OCI-M1 (cell line): ENCODE measurements at places on chromosomes 2 and 18.

DNA sequence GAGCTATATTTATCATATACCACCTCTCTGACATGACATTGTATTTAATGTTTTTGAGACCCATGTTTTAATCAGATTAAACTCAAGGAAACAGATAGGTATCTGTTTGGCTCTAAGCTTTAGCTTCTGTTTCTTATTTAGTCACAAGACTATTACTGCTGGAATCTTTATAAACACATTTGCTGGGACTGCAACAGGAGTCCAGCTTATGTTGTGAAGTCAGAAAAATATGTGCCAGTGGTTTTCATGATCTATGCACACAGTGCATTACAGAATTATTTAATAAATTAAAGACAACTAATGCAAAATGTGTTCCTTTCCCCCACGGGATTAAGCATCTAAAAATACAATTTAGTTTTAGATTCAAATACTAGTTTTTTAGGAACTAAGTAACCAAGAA lies 338.9 kb downstream of the ZEB2 start:
- DNase-seq, result no peak

- DNase-seq, result no peak
These were observed 66.7 kb downstream of the TPGS2 start for GRCh38 chr18:36762074-36762473.

- no peak for DNase-seq
These were observed 9.7 kb upstream of the ATP6V1B1 start for GRCh38 chr2:70926042-70926441.

- no peak for DNase-seq
These were observed at the start of gene XDH for GRCh38 chr2:31414601-31415241. Gene XDH, minus strand, starts transcription at chr2:31414742. Its CDS starts 76 bp downstream, at chr2:31414666.

DNA sequence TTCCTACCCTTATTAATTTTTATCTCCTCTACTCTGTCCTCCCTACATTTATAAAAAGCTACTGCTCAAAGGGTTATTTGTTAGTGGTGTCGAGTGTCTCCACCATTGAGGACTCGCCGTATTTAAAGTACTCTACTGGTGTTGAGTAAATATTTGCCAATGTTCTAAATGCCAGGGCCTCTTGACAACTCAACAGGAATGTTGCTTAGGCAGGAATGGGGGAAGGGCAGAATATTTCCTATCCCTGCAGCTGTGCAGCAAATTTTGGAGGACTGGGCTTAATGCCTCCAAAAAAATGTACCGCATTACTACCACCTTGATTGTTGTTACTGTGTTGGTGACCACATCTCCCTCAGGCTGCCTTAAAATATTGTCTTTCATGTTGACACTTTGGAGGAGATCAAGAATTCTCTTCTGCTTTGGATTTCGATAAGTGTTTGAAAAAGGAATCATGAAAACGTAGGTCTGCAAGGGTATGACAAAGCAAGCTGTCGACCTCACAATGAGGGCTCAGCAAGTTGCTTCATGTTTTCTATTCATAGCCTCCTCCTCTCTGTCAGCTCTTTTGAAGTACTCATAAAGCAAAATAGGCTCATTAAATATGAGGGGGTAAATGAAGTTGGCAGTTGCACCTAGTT lies 84.3 kb downstream of the EFEMP1 start:
- no peak for DNase-seq

DNA sequence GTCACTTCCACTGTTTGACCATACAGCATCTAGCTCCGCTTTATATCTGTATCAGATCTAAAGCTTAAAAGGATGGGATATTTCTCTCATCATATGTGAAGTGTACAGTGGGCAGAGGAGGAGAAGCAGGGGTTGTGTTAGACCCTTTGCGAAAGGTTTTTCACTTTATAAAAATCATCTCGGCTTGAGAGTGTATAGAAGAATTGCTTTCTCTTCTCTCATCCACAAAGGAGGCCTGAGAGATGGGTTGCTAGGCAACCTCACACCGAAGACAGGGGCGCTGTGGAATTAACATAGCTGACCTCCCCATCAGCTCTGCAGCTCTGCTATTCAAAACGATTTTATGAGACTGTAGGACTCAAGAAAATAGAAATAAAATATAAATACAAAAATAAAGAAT lies 70.2 kb upstream of the GALNT3 start:
- DNase-seq, result no peak

- no peak for DNase-seq
These were observed 79.4 kb upstream of the TCF7L1 start for GRCh38 chr2:85053802-85054201.

DNA sequence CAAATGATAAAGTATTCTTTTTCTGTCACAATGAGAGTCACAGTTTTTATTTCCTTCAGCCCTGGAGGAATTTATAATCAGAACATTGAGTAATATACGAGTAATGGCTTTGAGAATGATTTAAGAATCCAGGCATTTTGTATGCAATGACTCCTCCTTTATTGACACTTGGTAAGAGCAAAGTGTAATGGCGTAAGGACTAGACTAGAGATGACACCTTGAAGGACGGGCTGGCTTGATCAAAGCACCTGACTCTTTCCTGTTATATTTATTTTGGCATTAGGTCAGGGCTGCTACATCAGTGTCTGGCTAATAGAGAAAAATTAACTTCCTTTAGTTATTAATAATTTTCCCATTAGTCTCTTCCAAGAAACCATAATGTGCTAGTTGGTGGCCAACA lies 482.4 kb upstream of the GCFC2 start:
- no peak for DNase-seq

DNA sequence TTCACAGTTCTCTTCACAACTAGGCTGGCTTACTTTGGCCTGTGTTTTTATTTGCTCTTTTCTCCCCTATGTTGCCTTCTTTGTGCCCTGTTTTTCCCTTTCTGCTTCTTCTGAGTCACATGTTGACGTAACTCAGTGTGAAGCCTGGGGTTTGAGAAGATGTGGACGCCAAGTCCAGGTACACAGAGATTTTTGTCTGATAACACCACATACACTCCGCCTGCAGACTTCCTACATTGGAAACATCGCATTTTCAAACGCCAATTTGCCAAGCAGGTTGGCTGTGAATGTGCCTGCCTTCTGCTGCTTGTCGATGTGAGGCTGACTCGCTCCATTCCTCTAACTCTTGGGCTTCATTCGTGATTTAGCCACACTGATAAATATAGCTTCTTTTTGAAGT lies 62.6 kb upstream of the FN1 start:
- DNase-seq, result no peak

- no peak for DNase-seq
These were observed 146.8 kb upstream of the MSH6 start for GRCh38 chr2:47636176-47636575.

- DNase-seq, result no peak
These were observed 110.8 kb upstream of the GLI2 start for GRCh38 chr2:120624738-120625446.

DNA sequence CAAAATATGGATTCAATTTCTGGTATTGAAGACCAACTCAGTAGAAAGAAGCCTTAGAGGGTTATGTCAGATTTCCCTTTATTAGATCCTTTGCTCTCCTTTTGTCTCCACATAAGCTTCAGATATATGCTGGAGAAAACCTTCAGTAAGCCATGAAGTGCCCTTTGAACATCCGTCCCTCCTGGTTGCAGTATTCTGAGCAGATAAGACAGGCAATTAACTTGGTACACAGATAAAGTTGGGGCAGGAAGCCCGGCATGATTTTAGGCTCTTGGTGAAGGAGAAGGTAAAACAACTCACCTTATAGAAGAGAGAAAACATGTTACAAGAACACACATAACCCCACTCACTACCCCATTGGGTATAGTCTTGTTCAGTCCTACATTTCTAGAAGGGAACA lies 76.4 kb downstream of the SRD5A2 start:
- no peak for DNase-seq

DNA sequence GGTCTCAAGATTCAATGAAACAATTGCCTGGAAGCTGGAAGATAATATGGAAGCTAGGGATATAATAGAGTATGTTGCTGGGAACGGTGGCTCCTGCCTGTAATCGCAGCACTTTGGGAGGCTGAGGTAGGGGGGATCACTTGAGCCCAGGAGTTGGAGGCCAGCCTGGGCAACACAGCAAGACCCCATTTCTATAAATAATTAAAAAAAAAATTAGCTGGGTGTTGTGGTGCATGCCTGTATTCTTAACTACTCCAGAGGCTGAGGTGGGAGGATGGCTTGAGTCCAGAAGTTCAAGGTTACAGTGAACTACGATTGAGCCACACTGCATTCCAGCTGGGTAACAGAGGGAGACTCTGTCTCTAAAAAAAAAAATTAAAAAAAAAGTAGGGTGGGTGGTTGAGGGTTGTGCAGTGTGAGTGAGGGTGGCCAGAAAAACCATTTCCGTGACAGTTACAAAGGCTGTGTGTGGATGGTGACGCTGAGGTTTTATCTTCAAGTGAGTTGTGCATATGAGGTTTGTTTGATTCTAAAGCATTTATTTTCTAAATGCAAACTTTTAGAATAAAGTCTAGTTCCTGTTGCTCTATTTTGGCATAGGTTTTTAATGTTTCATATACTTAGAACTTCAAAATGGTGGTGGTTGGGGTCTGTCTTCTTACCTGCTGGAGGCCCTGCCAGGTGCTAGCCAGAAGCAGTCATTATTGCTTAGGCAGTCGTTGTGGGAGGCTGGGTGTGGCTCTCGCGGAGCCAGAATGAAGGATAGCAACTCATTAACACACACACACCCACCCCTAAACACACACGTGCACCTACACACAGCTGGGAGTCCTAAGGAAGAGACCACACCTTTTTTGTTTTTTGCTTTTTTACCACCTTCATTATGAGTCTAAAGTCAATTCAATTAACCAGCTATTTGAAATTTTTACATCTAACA lies 4.7 kb upstream of the IL1R2 start:
- DNase-seq, result no peak

GRCh38 chr2:120972286-120972685 lies 236.6 kb downstream of the GLI2 start:
- no peak for DNase-seq

DNA sequence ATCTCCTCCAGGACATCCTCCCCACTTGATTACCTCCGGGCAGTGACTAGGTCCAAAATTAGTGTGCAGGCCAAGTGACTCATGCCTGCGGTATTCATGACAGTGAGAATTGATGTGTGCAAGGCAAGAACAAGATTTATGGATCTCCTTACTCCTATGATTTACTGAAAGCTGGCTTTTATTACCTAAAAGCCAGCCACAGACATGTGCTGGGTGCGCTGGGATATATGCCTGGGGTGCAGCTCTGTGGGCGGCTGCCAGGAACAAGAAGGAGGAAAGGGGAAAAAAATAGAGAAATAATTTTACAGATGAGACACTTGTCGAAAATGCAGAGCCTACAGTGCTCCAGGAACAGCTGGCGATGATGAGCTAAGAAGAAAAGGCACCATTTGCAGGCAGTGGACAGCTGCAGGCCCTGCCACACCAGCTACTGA lies 359.3 kb downstream of the CMPK2 start:
- no peak for DNase-seq

- DNase-seq, result no peak
These were observed 158.4 kb upstream of the FHL2 start for GRCh38 chr2:105557021-105557920.

DNA sequence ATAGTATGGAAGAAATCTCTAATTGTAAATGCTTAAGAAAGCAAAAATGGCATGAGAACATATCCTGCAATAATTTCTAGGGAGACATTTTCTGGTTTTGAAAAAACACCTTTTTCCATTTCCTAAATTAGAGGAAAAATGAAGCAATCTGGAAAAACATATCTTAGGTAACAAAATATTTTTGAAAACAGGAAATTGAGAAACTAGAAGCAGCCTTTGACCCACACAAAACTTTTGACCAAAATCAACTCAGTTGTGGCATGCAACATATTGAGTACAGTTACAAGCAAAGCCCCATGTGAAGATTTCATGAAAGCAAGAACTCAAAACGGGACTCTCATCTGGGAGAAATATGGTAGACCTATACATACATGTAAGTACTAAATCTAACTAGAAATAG lies 28.6 kb upstream of the CHAC2 start:
- DNase-seq, result no peak

- DNase-seq, result no peak
These were observed 5.1 kb downstream of the IL1RN start for GRCh38 chr2:113132414-113133021.

- no peak for DNase-seq
These were observed 185.6 kb upstream of the PXDN start for GRCh38 chr2:1929962-1930361.

DNA sequence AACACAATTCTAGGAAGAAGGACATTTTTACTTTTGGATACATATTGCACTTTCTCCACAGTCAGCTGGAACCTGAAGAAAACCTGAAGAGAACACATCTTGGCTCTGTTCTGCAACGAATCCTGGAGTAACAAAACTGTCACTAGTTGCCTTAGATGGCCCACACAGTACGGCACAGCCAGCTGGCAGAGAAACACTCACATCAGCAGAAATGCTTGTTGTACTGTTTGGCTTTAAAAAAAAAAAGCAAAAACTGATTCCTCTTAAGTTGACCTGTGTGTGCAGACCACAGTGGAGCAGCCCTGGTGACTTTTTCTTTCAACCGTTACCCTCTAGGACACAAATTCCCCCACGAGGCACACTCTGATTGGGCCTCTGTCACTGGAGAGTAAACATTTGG lies 152.3 kb upstream of the TWIST2 start:
- no peak for DNase-seq

GRCh38 chr2:224417361-224417729 lies 15.4 kb upstream of the FAM124B start:
- no peak for DNase-seq

- DNase-seq, result no peak
These were observed 104.9 kb downstream of the CDC42EP3 start for GRCh38 chr2:37566517-37566981.

- no peak for DNase-seq
These were observed 67.4 kb downstream of the BOLA3 start for GRCh38 chr2:74080346-74080745.

- DNase-seq, result peak; percentile 63
These were observed 621 bp downstream of the TXNL1 start for GRCh38 chr18:56637711-56638231.

DNA sequence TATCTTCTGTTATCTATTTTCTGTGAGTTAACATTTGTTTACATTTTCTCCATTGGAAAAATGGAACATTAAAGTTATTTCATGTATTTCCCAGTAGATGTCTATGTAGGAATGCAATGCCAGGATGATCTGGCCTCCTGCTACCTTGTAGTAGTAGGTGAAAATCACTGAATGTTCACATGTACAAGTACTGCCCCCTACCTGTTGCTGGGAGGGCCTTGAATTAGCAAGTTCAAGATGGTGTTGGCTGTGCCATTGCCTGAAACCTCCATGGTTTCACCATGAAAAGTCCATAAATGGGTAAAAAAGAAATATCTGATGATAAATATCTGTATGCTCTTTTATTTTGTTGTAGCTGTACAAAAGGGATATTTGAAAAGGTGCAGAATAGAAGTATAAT lies 30.7 kb downstream of the XRCC5 start:
- DNase-seq, result peak; percentile 25

DNA sequence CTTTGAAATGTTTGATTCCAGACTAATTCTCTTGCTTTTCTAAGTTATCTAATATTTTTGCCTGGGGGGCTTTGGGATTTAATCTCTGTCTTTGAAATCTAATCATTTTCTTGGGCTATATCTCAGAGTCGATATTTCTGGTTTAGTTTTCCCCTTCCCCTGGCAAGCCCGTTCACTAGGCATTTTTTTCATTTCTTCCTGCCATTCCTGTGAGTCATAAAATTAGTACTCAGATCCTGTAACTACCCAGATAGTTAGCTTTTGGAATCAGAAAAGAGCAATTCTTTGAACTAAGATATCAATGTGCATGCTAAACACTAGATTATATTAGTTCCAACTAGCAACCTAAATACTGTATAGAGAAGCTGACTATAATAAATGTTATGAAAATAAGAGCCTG lies 29.4 kb upstream of the RNF149 start:
- DNase-seq, result no peak

GRCh38 chr2:69780921-69781320 lies 39.0 kb downstream of the ANXA4 start:
- DNase-seq, result peak; percentile 34
